Hematopoietic multipotent progenitor cell treated with erythropoietin and hydrocortisone succinate and interleukin-3 and kit ligand, for 4 days (in vitro differentiated cells): ENCODE measurements at places on chromosomes 6 and 20.

- DNase-seq, result no peak
Measured at GRCh38 chr6:19299129-19299528, 538.0 kb upstream of the ID4 start.

DNA sequence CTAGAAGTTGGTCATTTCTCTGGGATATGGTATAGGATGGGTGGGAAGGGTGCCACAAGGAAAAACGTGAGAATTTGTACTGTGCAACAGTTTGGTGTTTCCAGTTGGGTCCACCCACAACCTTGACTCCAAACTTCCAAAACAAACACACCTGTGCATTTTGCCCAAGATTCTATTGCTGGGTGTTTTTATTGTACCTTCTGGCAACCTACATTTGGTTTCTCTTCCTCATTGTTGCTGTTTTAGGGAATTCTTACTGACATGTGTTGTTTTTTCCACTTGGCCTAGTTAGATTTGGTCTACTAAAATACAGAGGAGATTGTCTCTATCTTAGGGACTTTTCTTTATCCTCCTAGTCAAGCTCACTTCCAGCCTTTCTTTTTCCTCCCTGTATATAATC, 16.7 kb downstream of the TULP4 start:
- no peak for DNase-seq

GRCh38 chr6:9086331-9086730, 651.0 kb upstream of the SLC35B3 start:
- no peak for DNase-seq

- DNase-seq, result no peak
Measured at GRCh38 chr6:83292900-83293843, 100.0 kb downstream of the RWDD2A start.

DNA sequence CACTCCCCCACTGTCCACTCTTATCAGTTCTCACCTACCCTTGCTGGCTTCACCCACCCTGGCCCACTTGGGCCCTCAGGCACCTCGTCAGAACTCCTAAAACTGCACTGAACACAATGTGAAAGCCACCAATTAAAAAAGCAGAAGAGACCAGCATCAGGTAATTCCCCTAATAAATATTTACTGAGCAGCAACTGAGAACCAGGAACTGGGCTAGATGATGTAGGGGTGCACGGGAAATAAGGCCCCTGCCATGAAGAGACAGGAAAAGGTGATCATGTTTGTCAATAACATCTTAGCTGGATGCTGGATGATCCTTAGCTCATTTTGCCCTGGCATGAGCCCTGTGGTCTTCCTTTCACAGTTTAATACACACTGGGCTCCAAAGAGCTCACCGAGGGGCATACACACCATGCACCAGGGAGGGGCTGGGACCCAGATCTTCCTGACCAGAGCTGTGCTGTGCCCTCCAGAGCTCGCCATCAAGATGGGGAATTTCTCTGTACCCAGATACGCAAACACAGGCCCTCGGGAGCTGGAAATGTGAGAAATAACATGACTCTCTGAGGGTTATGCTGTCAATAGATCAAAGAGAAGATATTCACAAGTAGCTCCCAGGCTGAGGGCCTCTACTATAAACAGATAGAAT, 113.6 kb upstream of the SLC22A16 start:
- no peak for DNase-seq

- no peak for DNase-seq
Measured at GRCh38 chr20:55053389-55053788, 578.0 kb downstream of the DOK5 start.

DNA sequence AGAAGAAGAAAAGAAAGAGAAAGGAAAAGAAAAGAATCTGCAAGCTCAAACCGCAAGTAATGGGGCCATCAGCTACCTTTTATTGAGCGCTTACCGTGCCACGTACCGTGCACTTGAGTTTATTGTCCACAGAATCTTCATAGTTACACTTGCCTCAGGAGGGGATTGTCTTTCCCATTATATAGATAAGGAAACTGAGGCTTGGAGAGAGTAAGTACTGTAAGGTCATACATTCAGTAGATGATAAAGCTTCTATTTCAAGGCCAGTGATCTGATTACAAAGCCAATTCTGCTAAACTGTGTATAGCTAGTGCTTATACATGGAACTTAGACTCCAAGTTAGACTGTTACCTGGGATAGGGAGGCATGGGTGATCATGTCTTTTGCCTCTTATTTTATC, 110.4 kb upstream of the IYD start:
- no peak for DNase-seq

GRCh38 chr6:20402342-20403069, 827 bp downstream of the E2F3 start:
- peak; percentile 95 for DNase-seq

DNA sequence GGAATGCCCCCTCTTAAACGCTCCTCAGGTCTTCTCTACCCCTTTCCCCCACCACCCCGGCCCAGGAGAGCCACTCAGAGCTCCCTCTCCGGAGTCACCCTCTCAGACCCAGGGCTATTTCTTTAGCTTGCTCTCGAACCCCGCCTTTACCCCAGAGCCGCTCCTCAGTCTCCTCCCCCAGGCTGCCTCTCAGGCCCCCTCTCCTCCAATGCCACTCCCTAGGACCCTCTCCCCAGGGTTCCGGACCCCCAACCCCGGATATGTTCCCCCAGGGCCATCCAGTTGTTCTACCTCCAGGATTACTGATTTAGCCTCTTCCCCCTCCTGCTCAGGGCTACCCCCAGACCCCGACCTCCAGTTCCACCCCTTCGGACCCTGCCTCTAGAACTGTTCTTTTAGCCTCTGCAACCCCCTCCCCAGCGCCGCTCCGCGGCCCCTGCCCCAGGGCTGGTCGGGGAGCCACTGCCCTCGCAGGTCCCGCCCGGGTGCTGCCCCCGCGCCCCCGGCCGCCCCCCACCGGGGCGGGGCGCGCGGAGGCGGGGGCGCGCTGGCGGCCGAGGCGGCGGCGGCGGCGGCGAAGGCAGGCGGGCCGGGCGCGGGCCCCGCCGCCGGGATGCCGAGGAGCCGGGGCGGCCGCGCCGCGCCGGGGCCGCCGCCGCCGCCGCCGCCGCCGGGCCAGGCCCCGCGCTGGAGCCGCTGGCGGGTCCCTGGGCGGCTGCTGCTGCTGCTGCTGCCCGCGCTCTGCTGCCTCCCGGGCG, at the start of gene MMP24:
TSS of gene MMP24 (plus strand) at position 565 of the 758 bp plus-strand sequence. CDS start at position 614, 49 bp downstream.
- no peak for DNase-seq

DNA sequence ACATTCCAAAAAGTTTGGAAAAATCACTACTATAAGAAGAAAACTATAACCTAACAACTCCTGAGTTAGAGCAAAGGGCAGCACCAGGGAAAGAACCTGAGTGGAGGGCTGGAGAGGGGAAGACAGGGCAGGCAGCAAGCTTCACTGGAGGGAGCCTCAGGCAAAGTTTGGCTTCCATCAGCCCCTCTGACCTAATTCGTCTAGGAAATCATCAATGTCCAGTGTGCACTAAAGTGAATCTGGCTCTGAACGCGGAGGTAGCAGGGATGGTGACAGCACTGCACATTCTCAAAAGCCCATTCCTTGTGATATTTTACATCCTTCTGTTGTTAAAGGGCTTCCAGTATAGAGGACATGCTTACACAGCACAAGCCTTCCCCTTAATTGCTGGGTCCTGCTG, 87.1 kb downstream of the ZDHHC14 start:
- DNase-seq, result no peak

DNA sequence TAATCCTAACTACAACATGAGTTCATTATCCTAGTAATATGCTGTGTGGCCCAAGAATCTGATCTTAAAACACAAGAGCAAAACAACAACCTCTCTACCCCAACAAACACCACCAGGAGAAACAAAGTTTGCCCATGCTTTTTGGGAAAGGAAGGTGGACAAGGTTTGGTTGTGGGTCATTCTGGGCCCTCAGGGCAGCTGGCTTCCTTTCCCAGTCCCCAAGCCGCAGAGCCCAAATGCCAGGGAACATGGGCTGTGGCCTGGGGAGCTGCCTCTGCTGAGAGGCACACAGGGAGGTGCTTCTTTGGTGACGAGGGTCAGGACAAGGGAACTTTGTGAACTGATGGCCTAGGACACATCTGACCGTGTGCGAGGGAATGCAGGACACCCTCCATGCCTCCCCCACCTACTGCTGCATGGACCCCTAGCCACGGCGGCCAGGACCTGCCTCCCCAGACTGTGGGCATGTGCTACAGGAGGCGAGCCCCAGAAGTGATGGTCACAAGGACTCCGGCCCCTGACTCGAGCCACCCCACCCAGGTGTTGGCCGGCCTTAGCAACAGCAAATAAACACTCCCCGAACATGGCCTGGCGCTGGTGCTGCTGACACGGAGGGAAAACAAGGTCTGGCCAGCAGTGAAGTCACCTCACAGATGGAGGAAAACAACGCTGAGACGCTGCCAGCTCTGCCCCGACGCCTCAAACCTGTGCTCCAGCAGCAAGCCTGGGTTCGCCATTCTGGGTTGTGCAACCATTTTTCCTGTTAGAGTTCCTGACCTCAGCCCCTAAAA, 55.6 kb downstream of the RRBP1 start:
- DNase-seq, result no peak

- peak; percentile 16 for DNase-seq
Measured at GRCh38 chr6:83459663-83460062, 28.8 kb upstream of the ME1 start.

- peak; percentile 88 for DNase-seq
Measured at GRCh38 chr6:143941852-143942627, 66.0 kb downstream of the PLAGL1 start.

DNA sequence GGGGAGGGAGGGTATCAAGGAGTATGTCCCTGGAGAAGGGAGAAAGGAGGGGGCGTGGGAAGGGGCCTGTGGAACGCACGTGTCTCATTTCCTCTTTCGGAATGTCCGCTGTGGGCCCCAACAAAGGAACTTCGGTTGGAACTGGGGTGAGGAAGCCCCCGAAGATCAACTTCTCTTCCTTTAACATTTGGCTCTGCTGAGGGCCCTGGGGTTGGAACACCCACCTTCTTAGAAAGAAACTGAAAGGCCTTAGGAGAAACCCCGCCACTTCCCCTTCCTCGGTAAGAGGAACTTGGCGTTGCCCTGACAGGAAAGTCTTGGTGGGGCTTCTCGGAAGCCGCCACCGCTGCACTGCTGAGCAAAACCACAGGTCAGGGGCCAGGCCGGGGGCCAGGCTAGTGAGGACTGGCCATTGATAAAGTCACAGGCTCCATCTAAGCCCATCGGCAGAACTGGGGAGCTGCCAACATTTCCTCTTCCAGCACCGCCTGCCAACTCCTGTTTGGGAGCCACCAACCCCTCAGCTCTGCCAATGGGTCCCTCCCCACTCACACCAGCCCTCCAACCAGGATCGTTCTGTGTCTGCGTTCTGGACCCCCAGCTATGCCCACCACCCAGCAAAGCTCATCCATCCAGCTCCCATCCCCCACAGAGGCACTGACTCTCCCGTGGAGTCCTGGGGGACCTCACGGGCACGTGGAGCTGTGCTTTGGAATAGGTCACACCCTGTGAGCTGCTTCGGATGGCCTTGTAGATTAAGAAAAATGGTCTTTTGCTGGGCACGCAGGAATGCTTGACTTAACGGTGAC, 44.8 kb downstream of the FGD2 start:
- peak; percentile 98 for DNase-seq

GRCh38 chr20:46089167-46089416, 670 bp downstream of the NCOA5 start:
- no peak for DNase-seq

GRCh38 chr6:134005800-134006199, 46.6 kb downstream of the SLC2A12 start:
- no peak for DNase-seq

DNA sequence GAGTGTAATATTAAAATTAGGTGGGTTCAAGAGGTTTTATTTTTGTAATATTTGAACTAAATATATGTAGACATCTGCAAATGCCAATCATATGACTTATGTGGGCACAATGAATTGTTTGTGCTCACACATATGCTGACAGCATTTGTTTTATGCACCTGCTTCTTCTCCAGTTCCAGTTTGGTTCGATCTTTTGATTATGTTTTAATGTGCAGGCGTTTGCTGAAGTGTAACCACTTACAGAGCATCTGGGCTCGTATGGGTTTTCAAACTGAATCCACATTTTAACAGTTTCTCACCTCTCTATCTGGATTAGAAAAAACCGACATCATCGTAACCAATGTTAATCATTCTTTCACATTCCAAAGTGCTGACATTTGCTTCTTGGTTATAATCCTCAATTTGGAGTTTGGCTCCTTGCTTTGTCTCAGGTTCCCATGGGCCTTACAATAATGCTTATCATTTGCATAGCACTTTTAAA, 129.1 kb upstream of the SPACA1 start:
- DNase-seq, result no peak

- peak; percentile 27 for DNase-seq
Measured at GRCh38 chr6:35024551-35025054, 116.5 kb downstream of the TCP11 start.

- no peak for DNase-seq
Measured at GRCh38 chr20:32302507-32302872, 25.0 kb downstream of the KIF3B start.

- DNase-seq, result no peak
Measured at GRCh38 chr20:36231331-36231730, 4.9 kb upstream of the AAR2 start.

DNA sequence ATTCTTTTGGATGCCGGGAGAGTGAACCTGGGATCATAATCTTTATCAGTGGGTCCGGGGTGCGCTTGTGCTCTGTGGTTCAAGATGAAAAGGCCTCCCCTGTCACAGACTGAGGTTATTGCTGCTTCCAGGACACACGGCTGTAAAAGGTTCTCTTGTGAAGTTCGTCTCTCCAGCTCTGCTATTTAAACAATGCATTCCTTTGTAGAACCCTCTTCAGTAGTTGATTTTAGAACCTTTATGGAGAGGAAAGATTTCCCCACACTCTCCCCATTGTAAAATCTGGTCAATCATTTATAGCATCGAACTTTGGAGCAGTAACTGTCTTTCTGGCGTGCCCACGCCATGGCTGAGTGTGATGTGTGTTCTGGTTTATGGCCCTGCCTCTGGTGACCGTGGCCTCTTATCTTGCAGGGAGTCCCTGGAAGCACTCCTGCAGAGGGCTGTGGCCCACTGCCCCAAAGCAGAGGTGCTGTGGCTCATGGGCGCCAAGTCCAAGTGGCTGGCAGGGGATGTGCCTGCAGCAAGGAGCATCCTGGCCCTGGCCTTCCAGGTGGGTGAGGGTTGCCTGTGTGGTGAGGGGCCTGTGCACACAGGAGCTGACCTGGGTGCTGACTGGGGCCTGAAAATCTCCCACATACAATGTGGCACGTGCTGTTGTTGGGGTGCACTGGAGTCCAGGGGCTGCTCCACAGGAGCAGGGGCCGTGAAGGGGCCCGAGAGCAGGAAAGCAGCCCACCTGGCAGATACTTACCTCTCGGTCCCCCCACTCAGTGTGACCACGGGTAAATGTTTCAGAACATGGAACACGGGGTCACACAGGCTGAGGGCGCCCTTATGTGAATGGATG, 11.6 kb upstream of the C20orf204 start:
- no peak for DNase-seq

DNA sequence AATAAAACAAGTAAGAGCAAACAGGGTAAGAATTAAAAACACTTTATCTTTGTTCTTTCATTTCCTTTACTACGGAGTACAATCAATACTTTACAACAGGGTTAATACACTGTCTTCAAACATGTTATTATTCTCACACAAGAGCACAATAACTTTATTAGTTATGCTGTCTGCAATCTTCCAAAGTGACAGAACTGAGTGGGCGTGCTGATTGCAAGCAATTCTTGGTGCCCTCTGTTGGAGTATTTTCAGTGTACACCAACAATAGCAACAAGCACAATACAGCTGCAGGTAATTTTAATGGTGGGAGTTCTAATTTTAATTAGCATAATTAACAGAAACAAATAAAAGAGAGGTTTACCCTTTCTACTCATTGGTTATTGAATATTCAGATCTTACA, 33.9 kb upstream of the PTPRK start:
- DNase-seq, result no peak

- no peak for DNase-seq
Measured at GRCh38 chr6:66900133-66901083, 1193.4 kb upstream of the EYS start.

GRCh38 chr6:87922196-87922946, 125.3 kb upstream of the SPACA1 start:
- no peak for DNase-seq
